Skin of body (tissue), 3 donors: ENCODE measurements at places on chromosomes 5 and 9. TPM values are rescaled to one million over a fixed set of nuclear protein-coding genes. Genes with fewer than 3 reads are reported as not detected.

DNA sequence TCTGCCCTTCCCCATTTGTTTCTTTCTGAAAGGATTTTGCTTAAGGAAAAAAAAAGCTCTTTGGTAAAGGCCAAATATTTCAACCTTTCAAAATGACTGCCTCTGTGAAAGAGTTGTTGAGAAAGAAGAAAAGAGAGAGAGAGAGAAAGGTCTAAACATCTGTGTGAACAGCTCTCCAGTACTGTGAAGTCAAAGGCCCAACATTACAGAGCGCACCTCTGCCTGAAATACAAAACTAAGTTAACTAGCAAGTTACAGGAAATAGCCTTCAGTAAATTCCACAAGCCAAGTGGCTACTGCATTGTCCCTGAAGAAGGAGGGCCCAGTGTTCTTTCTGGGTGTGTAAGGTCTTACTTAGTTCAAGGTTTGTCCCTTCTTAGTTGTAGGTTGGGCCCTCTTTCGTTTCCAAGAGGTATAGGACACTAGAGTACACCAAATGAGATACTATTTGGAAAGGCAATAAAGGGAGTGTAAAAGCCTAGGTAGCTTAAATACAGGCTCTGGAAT lies 104.4 kb downstream of the THBS4 start:
- DNase-seq, result no peak

DNA sequence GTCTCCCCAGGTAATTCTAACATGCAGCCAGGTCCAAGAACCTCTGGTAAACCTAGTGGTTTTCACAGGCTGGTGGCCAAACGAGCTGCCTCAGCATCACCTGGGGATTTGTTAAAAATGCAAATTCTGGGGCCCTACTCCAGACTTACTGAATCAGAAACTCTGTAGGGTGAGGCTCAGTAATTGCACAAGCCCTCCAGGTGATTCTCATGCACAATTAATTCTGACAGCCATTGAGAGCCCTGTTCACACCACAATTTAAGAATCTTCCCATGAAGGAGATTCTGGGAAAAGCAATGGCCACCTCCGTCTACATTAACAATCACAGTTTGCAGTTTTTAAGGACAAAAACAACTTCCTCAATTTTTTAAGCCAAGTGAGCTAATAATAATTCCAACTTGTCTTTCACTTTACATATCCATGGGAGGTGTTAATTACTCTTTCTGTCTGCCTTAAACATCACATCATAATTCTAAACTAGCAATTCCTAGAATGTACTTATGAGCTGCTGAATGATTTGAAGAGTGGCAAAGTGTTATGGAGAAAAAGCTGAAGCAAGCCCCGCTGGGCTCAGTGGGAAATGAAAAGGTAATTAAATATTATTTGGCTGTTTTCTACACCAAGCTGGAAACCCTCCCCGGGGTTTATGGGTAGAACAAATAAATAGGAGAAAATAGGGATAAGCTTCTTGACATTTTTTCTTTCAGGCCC lies 70.0 kb downstream of the GLDC start:
- DNase-seq, result no peak

GRCh38 chr5:32578363-32578762 lies 7.0 kb upstream of the SUB1 start:
- no peak for DNase-seq

- DNase-seq, result no peak
These were observed 164.9 kb downstream of the CD180 start for GRCh38 chr5:67031692-67032091.

C5orf46 gene
- 5.0 TPM for total RNA-seq

GRCh38 chr9:98118640-98119601 lies at the start of gene TRIM14:
Gene TRIM14 (minus strand): TSS chr9:98119222. CDS start chr9:98119188, 34 bp downstream.
- no peak for DNase-seq

DNA sequence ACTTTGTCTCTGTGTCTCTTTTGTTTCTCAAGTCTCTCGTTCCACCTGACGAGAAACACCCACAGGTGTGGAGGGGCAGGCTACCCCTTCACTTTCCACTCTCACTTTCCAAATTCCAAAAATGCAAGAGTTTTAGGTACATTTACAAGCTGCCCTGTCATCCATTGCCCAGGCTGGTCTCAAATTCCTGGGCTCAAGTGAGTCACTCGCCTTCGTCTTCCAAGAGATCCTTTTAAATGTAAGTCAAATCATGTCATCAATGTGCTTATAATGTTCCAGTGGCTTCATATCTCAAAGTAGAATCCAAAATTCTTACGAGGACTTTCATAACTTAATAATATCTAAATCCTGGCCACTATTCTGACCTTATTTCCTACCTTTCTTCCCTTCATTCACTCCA lies 20.4 kb upstream of the UGCG start:
- DNase-seq, result no peak

CNTFR gene
- total RNA-seq, result 7.5 TPM
